ENCODE measurements at places on chromosomes 5 and 9.

GRCh38 chr9:36192196-36192595 lies 1.5 kb downstream of the CLTA start:
- DNase-seq, result no peak

DNA sequence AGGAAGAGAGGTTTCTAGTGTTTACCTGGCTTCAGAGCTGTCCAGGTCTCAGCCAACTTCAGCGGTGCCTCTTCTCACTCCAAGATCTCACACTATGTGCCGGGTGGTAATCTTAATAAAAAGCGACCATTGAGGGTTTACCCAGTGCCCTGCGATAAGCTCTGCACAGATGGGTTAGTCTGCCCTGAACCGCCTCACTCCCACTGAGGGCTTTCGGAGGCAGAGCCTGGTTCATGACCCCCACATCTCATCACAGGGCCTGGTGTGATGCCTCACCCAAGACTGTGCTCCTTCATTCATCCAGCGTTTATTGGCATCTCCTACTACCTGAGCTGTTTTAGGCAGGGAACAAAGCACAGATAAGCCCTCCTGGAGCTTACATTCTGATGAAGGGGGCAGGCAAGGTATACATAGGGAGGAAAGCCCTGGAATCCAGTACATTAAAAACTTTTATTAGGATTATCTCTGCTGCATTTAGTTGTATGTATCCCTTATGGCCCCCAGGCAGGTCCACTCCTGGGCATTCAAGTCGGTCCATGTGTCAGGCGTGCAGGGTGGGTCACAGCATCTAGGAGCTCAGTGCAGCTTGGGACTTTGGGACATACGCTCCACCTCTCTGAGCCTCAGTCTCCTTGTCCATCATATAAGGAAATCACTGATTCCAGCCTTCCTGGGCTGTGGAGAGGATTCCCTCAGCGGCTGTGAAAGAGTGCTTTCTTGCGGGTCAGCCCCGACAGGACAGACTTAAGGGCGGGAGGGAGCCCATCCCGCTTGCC lies 613 bp upstream of the COL15A1 start:
- no peak for DNase-seq

DNA sequence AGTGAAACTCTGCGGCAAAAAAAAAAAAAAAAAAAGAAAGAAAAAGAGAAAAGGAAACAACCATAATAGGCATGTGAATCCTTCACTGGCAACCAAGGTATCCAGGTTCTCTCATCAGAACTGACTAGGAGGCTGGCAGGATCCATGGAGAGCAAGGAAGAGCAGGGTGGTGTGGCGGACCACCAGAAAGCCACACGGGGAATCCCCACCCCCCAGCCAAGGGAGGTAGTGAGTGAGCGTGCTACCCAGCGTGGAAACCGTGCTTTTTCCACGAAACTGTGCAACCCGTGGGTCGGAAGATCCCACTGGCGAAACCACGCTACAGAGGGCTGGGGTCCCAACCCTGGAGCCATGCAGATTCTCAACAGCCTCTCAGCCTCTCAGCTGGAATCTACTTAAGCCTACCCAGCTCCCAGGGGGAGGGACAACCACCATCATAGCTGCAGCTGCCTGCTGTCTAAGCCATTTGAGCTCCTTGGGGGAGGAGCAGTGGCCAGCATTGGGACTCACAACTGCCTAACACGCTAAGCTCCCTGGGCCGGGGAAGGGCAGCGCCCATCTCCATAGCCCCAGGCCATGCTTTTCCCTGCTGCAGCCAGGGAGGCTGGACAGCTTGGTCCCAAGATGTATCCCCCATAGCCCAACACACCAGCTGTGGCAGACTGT lies 91.6 kb downstream of the PRELID2 start:
- DNase-seq, result no peak

GRCh38 chr9:124482431-124483031 lies 24.7 kb downstream of the NR5A1 start:
- no peak for DNase-seq

GRCh38 chr9:77554586-77555105 lies 93.5 kb downstream of the GNA14 start:
- DNase-seq, result no peak

DNA sequence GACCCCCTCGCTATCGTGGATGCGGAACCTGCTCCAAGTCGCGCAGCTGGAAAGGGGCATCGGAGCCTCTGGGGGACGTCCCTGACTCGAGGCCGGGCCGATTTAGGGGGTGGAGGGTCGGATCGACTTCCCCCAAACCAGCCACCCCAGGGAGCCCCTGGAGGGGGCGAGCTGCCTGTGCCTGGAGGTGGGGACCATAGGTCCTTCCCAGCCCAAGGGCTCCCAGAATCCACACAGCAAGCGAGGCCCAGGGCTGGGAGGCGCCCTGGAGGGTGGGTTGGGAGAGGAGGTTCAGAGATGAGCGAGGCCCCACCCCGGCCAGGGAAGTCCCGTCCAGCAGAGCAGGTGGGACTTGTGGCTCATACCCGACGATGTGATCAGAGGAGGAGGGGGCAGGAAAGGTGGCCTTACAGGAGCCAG lies 147.6 kb downstream of the GAPVD1 start:
- no peak for DNase-seq

DNA sequence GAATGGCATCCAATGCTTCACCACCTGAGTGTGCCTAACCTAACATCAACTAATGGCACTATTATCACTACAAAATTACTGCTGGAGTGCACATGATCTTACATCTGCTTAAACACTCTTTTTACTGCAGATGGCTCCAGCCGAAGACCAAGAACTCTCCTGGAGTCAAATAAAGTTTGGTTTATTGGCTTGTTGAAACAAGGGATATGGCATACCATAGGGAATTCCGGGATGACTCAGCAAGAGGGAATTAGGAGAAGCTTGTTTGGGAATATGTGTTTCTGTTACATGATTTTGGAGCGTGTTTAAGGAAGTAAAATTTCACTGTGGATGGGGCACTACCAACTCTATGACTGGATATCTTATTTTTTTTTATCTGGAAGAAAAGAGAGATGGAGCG lies 872.6 kb downstream of the DTWD2 start:
- no peak for DNase-seq

- DNase-seq, result no peak
Observed at GRCh38 chr5:137615171-137615775, 116.1 kb upstream of the SPOCK1 start.

DNA sequence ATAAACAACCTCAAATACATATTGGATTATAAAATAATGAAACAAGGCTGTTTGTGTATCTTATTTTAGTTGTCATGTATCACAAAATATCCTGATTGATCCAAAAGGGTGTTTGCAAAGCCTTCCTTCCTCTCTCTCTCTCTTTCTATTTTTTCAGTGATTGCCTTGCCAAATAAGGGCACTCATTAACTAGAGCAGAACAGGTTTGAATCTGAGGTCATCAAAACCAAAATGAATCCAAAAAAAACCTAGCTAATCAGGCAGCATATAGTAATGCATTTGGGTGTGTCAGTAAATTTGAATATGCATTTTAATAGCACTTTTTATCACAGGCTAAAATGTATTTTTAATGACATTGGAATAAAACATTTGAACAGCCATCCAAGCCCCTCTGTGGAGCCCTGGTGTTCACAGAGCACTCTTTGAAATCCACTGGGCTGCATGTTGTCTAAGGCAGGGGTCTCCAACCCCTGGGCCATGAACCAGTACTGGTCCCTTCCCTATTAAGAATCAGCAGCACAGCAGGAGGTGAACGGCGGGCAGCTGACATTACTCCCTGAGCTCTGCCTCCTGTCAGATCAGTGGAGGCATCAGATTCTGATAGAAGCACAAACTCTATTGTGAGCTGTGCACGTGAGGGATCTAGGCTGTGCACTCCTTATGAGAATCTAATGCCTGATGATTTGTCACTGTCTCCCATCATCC lies 171.8 kb upstream of the RAI14 start:
- no peak for DNase-seq

DNA sequence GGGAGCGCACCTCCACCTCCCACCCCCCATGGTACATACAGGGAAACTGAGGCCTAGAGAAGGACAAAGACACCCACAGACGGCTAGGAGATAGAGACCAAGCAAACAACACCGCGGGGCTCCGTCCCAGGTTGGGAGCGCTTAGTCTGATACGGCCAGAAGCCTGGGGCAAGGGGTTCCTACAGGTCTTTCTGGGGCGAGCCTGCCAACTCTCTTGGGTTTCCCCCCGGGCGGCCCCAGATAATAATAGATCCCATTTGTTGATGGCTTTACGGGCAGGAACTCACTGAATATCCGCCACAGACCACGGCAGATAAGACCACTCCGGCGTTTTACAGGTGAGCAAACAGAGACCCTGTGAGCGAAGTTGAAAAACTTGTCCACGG lies 5.0 kb upstream of the EBF1 start:
- no peak for DNase-seq

DNA sequence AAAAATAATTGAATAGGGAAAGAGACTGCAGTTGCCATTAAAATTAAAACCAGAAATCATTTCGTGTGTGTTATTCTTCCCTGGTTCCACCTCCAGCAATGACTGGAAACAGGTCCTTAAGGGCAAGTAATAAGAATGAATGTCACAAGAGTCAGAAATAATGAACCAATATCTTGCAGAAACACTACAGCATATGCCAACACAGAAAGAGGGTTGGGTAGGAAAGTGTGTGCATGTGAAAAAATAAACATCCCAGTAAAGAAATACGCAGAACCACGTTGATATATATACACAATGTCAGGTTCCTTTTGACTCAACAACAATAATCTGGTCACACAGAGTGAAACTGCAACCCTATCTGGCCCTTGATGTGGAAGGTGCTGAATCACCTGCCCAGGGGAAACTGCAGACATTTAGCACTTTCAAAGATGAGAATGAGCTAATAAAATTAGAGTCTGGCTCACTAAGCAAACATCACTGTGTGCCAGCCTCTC lies 15.0 kb downstream of the HMHB1 start:
- DNase-seq, result peak; percentile 24

DNA sequence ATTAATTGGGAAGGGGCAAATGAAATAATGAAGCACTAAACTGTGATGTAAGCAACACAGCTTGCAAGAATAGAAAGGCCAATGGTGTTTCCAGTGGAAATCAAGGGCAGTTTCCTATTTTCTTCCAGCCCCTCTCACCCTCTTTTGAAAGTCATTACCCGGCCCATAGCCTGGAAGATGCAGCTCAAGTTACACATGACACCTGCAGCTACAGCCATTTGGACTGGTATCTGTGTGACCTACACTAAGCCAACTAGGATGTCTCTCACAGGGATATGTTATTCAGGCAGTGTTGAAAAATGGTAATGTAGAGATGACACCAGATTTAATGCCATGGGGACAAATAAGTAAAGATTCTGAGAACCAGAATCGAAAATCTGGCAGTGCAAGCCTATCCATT lies 439.4 kb upstream of the ZNF462 start:
- DNase-seq, result no peak

GRCh38 chr5:143446535-143447226 lies 43.2 kb upstream of the NR3C1 start:
- DNase-seq, result no peak

GRCh38 chr5:61401726-61402125 lies 69.7 kb downstream of the ZSWIM6 start:
- DNase-seq, result no peak

DNA sequence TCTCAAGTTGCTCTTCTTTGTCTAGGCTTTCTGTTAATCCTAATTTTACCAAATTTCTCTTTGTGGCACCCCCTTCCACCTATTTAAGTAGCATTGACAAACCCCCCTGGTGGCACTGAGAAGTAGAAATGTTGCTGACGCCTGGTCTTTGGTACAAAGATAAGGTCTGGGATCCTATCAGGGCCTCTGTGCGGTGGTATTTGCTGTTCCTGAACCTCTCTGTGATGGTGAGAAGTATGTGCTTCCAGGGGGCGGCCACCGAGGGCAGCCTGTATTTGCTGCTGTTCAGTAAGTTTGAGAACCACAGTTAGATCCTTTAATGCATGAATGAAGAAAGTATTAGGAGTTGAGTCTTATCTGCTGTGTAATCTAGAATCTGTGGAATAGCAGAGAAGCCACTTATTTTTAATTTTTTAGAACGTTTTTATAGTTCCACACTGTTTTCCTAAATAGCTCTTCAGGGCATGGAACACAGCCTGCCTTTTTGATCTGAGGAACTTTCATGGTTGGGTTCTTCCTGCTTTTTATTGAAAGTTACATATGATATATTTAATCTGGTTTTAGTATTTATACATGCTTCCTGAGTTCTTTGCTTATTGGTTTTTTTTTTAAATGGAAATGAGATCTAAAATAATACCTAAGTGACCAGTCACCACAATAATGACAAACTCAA lies 124.2 kb downstream of the TRIO start:
- DNase-seq, result no peak

GRCh38 chr5:179900206-179900605 lies 7.5 kb downstream of the TBC1D9B start:
- no peak for DNase-seq

GRCh38 chr9:73129941-73130685 lies 21.6 kb upstream of the ANXA1 start:
- no peak for DNase-seq

- DNase-seq, result no peak
Observed at GRCh38 chr5:16065831-16066230, 113.8 kb downstream of the MARCHF11 start.

DNA sequence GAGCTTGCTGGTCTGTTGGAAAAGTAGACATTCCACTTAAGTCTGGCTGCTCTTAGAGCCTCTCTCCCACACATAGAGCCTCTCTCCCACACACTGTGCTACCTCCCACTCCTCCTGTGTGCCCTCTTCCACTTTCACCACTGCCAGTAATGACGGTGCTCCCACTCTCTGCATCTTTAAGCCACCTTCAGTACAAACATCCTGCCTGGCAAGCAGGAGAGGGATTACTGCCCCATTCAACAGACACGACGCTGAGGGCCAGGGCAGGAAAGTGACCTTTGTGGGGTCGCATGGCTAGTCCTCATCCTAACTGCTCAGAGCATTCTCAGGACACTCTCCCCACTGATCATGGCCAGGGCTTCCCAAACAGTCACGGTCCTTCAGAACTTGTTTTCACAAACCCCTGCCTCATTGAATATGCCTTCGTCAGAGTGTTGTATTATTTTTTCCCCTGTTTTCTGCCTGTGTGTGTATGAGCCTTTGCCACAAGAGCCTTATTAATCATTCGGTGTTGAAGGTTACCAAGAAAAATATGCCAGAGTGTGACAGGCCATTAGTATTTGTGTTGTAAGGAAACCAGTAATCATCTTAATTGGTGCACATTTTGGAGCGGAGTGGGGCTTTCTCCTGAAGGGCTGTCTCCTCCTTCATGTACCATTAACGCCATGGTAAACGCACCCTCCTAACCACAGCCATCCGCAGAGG lies 87.1 kb upstream of the SAP30L start:
- DNase-seq, result no peak

DNA sequence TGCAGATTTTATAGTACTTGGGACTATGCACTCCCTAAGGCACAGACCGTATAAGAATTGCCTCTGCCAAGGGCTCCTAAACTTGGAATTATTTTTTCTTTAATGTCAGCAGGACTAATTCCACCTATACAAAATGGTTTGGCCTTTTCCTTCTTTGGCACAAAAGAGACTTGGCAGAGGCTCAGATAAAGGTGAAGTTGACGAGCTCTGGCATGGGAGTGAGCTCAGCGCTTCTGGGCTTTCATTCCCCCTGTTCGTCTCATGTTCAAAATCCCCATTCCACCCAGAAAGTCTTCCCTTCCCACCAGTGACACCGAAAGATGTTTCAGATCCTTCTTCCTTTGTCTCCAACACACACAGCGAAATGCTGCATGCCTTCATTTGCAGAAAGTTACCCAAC lies 61.2 kb downstream of the F2RL2 start:
- no peak for DNase-seq

GRCh38 chr9:92378865-92379560 lies 25.4 kb downstream of the OGN start:
- DNase-seq, result no peak

GRCh38 chr5:10387690-10388089 lies 34.2 kb downstream of the MARCHF6 start:
- DNase-seq, result no peak
